ENCODE measurements at places on chromosomes 6 and 20.
A peak's percentile ranks its signal among the peaks of the same experiment; 100 is the strongest.

DNA sequence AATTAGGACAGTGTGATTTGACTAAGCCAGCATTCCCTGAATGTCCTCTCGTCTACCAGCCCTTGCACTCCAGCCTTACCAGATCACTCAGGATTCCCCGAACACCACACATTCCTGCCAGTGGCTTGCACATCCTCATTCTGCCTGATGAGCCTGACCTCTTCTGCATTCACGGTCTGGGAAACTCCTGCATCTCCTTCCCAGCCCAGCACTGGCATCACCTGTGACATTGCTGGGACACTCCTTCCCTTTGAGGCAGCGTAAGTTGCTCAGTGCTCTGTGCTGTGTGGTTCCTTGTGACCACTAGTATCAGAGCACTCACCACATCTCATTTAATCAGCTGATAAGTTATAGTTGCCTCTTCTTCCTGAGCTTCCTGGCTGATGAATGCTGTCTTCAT lies 17.3 kb downstream of the NCOA7 start:
- DNase-seq: no peak

- DNase-seq: peak; percentile 27
These were observed 218.8 kb upstream of the MMS22L start for GRCh38 chr6:97501853-97502252.

- no peak for DNase-seq
These were observed 279.4 kb upstream of the SPTLC3 start for GRCh38 chr20:12729326-12729725.

DNA sequence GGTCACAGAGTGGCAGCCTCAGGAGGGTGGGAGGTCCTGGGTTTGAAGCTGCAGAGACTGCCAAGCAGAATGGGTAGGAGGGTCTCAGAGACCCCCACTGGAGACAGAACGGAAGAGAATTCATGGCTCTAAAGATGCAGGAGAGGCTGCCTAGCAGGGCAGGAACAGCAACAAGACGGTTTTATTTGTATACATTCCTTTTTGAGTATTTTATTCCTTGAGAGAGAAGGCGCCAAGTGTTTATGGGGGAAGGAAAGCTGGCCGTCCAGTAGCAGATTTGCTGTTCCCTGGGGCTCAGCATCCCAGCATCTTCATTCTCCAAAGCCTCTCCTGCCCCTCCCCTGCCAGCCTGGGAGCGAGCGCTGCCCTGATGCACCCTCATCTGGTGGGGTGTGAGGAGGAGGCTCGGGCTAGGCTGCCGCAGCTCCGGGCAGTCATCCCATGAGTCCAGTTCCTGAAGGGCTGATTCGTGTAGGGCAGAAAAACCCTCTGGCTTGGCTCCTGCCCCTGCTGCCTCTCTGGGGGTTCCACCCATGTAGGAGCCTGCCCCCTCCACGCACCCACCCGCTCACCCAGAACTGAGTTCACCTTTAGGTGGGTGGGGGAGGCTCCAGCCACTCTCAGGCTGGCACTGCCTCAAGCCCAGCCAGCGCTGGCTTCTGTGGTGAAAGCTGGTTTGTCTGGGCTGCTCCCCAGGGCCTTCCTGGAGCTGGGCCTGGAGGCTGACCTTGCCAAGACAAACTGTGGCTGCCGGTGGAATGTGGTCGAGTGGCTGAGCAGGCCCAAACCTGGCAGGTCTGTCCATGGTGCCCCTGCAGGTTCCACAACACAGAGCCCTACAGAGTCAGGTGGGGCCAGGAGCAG lies 32.4 kb downstream of the CPXM1 start:
- DNase-seq: no peak

- DNase-seq: peak; percentile 89
These were observed 151.5 kb upstream of the FLRT3 start for GRCh38 chr20:14488756-14489479.

GRCh38 chr6:51619042-51619799 lies 468.2 kb downstream of the PKHD1 start:
- no peak for DNase-seq

Data from NCI-H146 (cell line).